ENCODE measurements at places on chromosomes 12 and 14.
A peak's percentile ranks its signal among the peaks of the same experiment; 100 is the strongest.

DNA sequence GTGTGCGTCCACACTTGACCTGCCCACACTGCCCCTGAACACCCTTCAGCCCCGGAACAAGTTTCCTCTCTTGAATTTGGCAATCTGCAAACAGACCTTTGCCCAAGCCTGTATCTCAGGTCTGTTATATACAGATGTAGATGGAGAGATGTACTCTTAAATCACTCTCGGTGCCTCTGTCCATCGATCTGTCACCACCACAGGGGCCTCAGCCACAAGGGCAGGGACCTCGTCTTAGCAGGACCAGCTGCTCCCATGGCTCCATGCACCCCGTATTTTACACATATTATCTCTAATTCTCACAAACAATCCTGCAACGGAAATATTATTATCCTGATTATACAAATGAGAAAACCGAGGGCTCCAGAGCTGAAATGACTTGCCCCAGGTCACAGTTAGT is 313.4 kb downstream of the BCL11B start:
- DNase-seq, result no peak

GRCh38 chr12:77943466-77943865 is 112.8 kb downstream of the NAV3 start:
- DNase-seq, result peak; percentile 1

GRCh38 chr14:94501588-94502516 is 7.4 kb downstream of the SERPINA12 start:
- no peak for DNase-seq

DNA sequence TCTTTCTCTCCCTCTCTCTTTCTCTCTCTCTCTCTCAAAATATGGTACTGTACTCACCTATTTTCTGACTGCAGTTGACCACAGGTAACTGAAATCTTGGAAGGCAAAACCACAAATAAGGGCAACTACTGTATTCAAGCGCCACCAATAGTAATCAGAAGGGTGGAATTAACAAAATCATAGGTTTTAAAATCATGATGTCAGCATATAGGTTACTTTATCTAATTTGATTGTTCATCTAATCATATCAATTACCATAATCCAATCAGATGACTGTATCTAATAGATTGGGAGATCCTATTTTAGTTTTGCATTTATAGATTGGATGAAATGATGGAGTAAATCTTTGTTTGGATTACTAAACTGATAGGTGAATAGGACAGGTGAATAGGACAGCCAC is 155.8 kb upstream of the KITLG start:
- no peak for DNase-seq

DNA sequence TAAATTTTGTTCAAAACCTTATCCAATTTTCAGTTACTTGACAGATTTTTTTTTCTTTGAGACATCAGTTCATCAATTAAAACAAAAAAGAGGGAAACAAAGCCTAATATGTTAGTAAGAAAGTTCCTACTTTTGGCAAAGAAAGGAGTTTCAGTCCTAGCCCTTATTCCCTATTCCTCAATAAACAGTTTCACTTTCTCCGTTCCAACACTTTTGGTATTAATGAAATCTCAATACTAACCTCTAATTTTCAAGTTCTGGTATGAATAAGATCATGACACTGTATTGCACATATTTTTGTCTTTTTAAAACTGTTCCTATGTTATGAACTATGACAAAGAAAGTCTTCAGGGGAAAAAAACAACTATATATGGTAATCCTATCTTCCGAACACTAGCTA is 48.4 kb downstream of the RPS6KA5 start:
- peak; percentile 76 for DNase-seq

Measured in suppressor macrophage treated with lipopolysaccharide for 4 hours (primary cell).